ENCODE measurements at places on chromosomes 13 and 19.

DNA sequence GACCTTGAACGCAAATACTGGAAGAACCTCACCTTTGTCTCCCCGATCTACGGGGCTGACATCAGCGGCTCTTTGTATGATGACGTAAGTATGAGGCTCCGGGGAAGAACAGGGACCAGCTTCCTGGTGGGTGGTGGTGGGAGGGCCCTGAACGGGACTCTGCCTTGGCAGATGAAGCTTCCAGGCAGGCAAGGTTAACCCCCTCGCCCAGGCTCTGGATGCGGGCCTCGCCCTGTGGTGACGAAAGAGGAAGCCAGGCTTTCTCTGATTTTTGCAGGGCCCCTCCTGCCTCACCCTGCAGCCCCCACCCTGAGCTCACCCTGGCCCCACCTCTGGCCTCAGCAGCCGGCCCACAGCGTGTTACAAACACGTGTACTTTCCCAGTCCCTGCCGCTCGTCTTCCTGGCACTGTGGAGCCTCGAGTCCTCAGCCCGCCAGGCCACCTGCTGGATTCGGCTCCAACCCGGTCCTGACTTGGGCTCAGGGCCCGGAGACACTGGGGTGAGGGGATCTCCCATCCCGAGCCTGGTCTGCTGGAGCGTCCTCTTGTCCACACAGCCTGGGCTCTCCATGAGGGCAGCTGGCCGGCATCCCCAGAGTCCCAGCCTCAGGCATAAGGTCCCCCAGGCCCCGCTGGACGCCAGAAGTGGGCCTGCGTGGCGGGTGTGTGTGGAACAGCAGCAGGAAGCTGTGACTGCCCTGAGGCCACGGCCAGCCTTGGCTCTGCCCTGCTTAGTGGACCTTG, 72.4 kb downstream of the KDM4B start:
- DNase-seq = no peak

- no peak for DNase-seq
These were observed 78.2 kb upstream of the TNFSF11 start for GRCh38 chr13:42495751-42496150.

GRCh38 chr19:3034656-3035541, 5.8 kb upstream of the TLE2 start:
- DNase-seq = peak; percentile 42

DNA sequence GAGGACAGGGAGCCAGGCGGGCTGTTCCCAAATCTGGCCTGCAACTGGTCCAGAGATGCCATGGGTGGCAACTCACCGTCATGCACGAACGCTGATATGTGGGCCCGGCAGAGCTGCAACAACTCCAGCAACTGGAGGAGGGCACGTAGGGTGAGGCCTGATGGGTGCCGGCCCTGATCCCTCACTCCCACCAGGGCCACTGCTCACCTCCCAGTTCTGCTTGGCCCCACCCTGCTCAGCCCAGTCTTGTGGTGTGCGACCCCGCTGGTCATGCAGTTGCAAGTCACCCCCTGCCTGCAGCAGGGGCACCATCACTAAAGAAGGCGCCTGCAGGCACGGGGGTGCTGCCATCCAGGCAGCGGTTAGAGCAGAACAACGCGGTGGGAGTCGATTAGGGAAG, 16.9 kb downstream of the ARHGAP33 start:
- DNase-seq = no peak

- peak; percentile 9 for DNase-seq
These were observed at the start of gene CYP2S1 for GRCh38 chr19:41192574-41193429. Gene CYP2S1, plus strand, starts transcription at chr19:41193219. Its CDS starts 46 bp downstream, at chr19:41193265.

DNA sequence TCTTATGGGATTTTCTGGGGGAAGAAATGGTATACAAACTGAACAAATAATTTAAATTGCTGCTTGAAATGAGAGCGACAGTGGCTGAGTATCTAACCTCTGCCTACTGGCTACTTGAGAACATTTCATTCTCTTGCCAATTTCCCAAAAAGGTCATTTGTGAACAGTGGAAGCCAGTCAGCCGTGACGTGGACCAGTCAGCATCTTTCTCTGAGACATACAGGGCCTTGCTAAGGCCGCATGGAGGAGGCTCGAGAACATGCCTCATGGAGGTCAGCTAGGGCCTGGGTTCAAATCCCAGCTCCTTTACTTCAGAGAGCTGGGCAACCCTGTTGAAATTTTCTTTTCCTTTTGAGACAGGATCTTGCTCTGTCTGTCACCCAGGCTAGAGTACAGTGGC, 20.3 kb downstream of the ZC3H4 start:
- DNase-seq = no peak

GRCh38 chr13:106756446-106756845, 188.5 kb upstream of the ARGLU1 start:
- no peak for DNase-seq

DNA sequence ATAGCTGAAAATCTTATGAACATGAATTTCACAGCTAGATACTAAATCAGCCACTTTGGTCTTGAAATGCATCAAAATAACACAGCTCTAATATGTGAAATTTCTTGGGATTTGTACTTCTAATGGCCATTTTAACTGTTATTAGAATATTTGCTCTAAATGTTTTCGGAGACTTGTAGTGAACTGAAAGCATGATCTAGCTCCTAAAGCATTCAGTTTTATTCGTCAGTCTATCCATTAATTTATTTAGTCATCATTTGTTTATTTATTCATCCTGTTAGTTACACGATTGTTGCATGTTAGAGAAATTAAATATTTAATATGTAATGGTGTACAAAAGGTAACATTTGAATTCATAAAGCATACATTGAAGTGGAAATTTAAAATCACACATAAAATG, 1132.7 kb downstream of the SLITRK1 start:
- DNase-seq = no peak

GRCh38 chr19:15199661-15200552, 888 bp downstream of the NOTCH3 start:
- no peak for DNase-seq

- no peak for DNase-seq
These were observed 644 bp downstream of the HCST start for GRCh38 chr19:35902870-35903475.
